ENCODE measurements at places on chromosomes 5 and 9. TPM values are rescaled to one million over a fixed set of nuclear protein-coding genes. Genes with fewer than 3 reads are reported as not detected.
A peak's percentile ranks its signal among the peaks of the same experiment; 100 is the strongest.

DNA sequence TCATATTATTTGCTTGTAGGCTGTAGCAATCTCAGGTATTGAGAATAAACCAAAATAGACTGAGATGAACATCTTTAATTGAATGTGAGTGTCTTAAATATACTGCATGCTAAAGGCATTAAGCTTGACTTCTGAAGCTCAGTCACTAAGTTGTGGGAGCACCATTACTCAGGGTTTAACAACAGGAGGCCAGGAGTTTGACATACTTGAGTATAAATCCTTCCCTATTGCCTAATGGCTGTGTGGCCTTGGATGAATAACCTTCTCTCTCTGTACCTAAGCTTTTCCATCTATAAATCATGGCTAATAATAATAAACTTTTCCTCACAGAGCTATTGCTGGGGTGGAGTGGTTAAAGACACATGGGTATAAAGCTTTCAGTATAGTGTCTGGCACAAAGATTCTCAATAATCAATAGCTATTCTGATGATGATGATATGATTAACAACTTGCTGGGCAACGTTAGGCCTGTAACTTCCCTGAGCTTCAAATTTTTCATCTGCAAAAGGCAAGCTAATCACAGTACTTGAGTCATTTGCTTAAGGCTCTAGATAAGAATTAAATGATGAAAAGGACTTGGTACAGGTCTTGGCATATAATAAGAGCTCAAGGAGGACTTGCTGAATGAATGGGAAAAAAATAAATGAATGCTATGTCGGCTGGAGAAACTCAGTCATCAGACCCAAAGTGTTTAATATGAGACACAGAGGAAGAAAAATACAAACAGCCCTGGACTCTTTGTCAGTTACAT is 174.0 kb upstream of the IL12B start:
- DNase-seq, result no peak

Gene ARSI
- 1.7 TPM for polyA plus RNA-seq

- DNase-seq, result no peak
Measured at GRCh38 chr5:43034591-43034968, 5.5 kb downstream of the ANXA2R start.

Gene NRG2
- polyA plus RNA-seq, result 0.21 TPM

GRCh38 chr5:1366514-1366913 is 21.6 kb upstream of the CLPTM1L start:
- no peak for DNase-seq

GRCh38 chr9:113387560-113388230 is 10.9 kb upstream of the HDHD3 start:
- DNase-seq, result no peak

DNA sequence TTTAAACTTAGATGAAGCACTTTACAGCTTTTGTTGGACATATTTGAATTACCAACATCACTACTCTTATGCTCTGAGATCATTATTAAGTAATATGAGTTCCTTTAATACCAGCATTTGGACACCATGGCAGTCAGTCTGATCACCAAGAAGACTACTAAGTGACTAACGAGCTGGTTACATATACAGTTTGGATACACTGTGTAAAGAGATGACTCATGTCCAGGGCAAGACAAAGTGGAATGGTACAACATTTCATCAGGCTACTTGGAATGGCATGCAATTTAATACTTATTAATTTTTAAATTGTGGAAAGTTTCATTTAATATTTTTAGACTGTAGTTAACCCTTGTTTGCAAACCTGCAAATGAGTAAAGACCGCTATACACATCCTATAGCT is 237.4 kb upstream of the PRDM9 start:
- DNase-seq, result no peak

- DNase-seq, result peak; percentile 73
Measured at GRCh38 chr5:39256477-39257235, 37.3 kb upstream of the FYB1 start.

Measured in keratinocyte (primary cell).